Stimulated activated memory B cell treated with anti-CD40 and anti-IgM and Interleukin-4, amounts not matched to agents 10 μg/mL and 1 μg/mL and 100 μg/mL, for 72 hours (primary cell): ENCODE measurements at places on chromosomes 6 and 20.

GRCh38 chr6:48511378-48511777 is 400.4 kb upstream of the PTCHD4 start:
- no peak for ATAC-seq

DNA sequence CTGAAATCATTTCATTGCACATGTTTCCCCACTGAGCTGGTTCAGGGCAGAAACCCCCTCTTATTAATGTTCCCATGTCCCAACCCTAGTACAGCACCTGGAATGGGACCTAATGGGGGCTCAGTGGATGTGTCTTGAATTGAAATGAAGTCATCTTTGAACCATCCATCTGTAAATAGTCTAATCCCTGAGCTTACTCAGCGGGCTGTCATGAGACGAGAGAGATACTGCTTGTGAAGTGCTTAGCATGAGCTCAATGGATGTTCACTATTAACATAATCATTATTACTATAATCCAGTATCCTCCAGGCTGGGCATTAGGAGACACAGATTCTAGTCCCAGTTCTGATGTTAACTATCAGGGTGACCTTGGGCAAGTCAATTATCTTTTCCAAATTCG is 106.6 kb upstream of the LRFN2 start:
- no peak for ATAC-seq

GRCh38 chr6:130625825-130626527 is 201.2 kb upstream of the SMLR1 start:
- peak; percentile 73 for ATAC-seq

DNA sequence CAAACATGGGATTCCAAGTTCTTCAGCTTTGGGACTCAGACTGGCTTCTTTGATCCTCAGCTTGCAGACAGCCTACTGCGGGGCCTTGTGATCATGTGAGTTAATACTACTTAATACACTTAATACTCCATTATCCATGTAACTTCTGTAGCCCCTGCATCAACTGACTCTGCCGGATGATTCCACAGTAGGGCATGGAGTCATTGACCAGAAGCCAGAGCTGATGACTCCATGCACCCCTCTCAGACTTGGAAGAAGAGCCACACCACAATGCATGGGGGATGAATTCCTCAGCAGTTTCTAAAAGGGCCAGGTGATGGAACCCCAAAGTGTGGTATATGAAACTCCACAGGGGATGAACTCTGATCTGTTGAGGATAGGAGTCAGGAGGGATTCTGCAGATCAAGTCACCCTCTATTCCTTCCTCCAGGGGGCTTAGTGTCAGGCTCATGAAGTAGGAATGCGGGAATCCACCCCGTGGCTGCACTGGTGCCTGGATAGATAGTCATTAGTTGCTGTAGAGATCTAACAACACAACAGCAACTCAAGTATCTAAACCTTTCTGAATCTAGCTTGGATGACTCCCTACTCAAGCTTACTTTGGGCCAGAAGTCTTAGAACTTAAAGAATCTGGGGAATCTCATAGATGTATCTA is 70.2 kb downstream of the GPR6 start:
- ATAC-seq: no peak

DNA sequence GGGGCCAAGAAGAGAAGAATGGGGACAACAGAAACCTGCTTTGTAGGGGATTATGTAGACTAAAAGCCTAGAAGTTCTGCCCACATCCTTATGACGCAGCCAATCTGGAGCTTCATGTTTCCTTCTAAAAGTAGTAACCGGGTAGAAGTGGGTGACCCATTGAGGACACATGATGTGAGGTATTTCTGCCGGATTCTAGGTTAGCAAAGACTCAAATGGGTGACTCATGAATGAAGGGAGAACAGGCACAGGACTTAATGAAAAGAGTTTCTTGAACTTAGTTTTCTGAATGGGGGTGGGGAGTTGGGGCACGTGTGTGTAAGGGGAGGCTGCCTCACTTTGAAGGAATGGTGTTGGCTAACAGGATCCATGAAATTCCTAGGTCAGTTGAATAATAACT is 68.8 kb downstream of the CDS2 start:
- no peak for ATAC-seq

GRCh38 chr20:16058268-16058667 is 515.0 kb downstream of the KIF16B start:
- no peak for ATAC-seq

DNA sequence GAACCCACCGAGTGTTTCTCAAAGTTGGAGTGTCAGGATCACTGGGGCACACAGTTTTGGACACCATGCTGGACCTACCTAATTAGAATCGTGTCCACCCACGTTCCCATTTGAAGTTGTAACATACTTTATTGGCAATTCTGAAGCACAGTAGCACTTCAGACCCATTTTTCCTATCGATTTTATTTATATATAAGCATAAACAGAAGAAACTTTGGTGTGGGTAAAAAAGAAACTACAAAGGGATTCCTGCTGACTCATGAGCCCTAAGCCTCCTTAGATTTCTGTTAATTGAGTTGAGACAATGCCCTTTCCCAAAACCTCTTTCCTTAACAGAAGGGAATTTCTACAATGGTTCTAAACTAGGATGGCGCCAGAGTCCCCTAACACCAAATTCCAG is 398.0 kb downstream of the CDKAL1 start:
- ATAC-seq: no peak

DNA sequence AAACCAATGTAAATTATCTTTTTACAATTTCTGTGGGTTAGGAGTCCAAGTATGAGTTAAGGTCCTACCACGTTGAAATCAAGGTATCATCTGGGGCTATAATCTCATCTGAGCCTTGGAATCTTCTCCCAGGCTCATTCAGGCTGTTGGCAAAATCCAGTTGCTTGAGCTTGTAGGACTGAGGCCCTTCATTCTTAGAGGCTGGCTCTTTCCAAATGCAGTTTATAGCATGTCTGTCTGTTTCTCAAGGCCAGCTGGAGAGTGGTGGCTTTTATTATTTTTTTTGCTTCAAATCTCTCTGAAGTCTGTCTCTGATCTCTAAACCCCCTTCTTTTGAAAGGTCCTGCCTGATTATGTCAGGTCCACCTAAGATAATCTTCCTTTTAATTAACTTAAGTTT is 177.2 kb upstream of the ASCC3 start:
- ATAC-seq: no peak

- ATAC-seq: no peak
Measured at GRCh38 chr20:47380481-47380880, 24.0 kb upstream of the ZMYND8 start.
